Midbrain (tissue), 1 donor: ENCODE measurements at places on chromosomes 16 and 17.

- DNase-seq, result no peak
Observed at GRCh38 chr17:21352981-21353265, 23.2 kb upstream of the KCNJ12 start.

DNA sequence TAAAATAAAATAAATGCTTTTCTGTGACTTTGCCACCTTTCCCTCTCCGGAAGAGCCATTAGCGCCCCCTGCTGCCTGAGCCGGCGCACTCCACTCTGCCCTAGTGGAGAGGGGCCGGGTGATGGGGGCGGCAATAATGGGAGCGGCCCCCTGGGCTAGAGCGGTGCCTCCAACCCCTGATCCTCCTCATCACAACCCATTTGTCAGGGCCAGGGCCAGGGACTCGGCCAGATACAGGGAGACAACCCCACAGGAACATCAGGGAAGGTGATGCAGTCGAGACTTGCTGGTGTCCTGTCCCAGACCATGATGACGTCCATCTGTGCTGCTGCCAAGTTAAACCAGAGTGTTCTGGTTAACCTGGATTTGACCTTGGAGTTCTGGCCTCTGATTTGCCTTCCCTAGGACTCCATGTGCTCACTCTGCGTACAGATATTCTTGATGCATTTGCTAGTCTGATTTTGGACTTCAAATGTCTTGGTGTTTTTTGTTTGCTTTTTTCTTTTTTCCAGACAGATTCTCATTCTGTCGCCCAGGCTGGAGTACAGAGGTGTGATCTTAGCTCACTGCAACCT is 46.1 kb upstream of the BPTF start:
- no peak for DNase-seq

DNA sequence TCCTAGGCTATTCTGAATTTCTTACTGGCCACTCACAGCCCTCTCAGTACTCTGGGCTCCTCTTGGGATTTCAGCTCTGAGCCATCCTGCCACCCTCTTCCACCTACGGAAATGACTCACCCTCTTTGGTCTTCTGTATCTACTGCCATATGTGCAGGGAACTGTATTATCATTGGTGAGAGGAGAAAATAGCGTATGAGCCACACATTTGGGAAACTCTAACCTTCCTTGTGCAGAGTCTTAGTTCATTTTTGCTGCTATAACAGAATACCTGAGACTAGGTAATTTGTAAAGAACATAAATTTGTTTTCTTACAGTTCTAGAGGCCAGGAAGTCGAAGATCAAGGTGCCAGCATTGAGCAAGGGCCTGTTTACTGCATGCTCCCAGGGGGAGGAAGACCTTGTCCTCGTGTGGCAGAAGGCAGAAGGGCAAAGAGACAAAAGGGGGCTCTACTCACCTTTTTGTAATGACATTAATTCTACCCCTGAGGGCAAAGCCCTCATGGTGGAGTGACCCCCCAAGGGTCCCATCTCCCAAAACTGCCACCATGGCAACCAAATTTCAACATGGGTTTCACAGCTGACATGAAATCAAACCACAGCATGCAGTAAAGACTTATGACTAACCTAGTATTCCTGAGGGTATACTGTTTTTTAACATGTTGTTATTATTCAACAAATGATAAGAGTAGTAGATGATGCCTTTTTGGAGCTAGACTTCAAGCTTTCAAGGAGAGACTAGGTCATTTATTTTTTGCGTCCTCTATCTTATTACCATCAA is 191.8 kb downstream of the PRKCA start:
- DNase-seq, result no peak

- no peak for DNase-seq
Observed at GRCh38 chr17:31746884-31747495, 112.1 kb downstream of the COPRS start.

DNA sequence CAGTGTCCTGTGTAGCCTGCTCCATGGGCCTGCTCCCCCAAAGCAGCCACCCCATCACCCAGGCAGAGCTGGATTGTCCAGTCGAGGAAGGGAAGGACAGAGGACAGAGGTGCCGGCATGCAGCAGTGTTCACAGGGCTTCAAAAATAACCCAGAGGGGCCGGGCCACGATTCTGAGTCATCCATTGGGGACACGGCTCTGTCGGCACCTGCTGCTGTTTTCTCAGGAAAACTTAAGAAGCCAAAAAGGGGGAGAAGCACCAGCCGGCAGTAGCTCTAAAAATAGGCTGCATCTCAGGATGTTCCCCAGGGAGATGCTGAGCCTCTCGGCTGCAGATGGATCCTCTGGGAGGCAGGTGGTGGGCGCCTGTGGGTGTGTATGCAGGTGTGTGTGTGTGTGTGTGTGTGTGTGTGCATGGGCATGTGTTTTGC is 1.6 kb downstream of the CA7 start:
- no peak for DNase-seq

DNA sequence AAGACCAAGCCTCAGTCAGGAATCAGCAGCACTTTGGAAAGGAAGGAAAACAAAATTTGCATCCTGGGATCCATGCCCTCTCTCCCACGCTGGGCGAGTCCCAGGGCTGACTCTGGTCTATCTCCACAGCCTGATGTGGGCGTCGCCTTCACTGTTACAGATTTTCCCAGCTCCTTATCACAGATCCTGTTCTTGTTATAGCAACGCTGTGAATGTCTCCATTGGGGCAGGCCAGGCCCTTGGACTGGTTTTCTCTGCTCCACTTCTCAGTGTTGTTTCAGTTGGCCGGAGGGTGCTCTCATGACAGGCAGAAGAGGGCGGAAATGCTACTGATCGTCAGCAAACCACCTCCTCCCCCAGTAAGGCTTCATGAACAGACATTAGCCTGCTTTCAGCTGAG is 127.9 kb upstream of the CDH11 start:
- no peak for DNase-seq

- DNase-seq, result no peak
Observed at GRCh38 chr16:49356728-49357488, 16.7 kb upstream of the C16orf78 start.

DNA sequence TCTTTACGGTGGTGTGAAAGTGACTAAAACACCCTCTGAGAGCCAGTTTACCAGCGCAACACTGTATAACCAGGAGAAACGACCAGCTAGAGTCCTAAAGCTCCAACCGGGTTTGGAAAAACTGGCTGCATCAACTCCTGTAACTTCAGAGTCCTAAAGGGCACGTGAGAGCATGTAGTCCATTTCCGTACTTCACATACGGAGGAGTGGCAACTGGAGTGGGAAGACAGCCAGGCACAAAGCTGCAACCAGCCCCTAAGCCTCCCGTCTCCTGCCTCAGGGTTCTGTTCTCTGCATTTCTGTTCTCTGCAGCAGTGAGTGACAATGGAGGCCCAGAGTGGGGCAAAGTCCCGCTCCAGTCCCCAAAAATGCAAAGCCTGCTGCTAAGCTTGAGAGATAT is 19.2 kb downstream of the TEKT1 start:
- no peak for DNase-seq
